ENCODE measurements at places on chromosomes 11 and 22.

- no peak for DNase-seq
Observed at GRCh38 chr11:131038597-131038996, 122.3 kb upstream of the SNX19 start.

DNA sequence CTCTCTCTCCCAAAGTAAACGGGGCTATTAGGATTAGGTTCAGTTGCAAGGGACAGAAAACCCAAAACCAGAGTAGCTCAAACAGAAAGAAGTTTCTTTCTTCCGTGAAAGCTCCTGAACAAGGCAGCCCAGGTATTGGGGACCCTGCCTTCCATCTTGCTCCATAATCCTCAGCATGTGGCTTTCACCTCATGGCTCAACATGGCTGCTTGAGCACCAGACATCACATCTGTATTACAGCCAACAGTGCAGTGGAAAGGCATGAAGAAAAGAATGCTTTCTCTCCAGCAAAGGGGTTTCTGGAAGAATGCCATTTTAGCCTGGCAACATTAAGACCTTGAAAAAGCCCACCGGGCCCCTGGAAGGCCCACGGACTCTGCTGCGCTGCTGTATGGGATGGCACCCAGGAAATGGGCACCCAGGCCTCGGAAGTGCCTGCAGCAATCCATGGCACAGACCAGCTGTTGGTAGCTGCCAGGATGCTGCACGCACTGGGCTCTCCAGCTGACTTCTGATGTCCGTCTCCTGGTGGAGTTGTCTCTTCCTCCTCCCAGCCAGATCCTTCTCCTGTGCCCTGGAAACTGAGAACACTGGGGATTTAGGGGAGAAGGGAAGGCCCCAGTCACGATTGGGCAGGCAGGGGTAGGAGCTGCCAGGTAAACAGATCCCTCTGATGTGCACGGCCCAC is 22.6 kb downstream of the PDGFB start:
- no peak for DNase-seq

DNA sequence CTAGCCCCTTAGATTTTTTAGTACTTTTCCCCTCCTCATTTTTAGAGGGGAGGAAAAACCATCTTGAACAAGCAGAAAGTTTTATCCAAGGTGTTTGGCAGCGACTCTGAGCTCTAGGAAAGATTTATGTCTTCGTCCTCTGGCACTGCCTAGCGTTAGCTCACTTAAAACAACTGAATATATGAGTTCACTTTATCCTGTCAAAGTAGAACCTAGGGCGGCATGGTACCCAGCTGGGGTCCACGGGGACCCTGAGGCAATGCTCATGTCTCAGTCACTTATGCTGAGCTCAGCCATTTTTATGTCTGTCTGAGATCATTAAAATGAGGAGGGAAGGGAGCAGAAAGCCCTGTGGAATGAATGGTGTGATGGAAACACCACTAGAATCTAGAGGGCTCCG is 14.2 kb upstream of the VSIG10L2 start:
- DNase-seq, result no peak

GRCh38 chr11:1785749-1786413 is 22.2 kb upstream of the CTSD start:
- no peak for DNase-seq

DNA sequence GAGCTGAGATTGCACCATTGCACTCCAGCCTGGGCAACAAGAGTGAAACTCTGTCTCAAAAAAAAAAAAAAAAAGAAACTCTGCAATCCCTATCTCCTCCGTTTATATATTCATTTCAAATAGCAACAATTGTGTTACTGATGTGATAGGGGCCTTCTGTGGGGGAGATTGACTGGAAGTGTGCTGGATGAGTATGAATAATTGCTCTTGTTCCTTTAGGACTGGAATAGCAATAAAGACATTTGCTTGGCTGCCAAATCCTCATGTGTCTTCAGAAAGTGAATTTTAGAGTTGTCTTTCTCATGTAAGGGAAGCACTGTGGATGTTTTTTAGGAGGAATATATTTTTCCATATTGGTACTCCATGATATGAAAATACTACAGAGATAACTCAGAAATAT is 21.1 kb upstream of the ME3 start:
- no peak for DNase-seq

GRCh38 chr22:27153386-27153785 is 496.0 kb downstream of the MIAT start:
- DNase-seq, result no peak

DNA sequence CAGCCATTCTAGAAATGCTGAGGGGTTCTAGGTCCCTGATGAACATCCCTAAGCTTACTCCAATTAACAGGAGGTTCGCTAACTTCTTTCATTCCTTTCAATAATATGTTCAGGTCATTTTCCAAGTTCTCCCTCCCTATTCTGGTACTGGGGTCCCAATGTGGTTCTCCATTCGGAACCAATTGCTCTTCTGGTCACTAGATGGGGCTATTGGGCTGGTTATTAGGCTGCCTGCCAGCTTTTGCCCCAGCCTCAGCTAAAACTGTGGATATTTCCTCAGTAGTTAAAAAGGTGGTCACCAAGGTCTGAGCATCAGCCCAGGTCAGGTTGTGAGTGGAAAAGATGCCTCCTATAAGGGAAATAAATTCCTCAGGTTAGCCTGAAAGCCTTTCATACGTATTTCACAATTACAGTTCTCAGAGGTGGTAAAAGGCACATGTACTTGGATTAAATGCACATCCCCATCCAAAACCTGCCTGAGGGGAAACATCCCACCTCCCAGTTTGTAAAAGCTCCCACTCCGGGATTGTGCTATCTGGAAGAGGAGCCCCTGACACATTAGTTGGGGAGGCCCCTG is 161.1 kb upstream of the CCDC179 start:
- DNase-seq, result no peak

DNA sequence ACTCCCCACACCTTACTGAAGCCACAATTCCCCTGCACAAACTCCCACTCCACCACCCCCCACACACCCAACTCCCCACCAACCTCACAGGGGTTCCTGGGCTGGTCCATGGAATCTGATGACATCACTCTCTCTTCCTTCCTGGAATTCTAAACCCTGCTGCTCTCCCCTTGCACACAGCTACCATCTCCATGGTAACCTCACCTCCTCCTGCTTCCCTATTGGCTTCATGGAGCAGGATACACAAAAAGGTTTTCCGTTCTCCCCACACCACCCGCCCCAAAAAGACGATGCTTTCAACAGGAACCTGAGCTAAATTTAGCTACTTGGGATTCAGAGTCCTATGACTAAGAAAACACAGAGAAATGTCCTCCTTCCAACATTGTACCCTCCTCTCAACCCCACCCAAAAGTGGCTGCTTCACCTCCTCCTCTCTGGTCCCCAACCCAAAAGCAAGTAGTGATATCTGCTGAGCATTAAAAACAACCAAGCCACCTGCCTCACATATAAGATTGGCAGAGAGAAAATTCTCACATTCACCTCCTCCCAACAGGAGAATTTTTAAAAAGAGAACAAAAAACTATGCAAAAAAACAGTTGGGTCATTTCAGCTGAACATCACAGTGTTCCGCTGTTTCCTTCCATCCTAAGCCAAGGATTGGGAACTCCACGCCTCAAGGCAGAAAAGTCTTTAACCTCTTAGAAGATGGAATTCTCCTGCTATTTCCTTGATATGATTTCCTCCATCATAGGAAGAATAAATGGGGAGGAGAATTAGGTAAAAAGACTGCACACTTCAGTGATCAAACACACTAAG is 66.9 kb downstream of the RBFOX2 start:
- DNase-seq, result no peak

DNA sequence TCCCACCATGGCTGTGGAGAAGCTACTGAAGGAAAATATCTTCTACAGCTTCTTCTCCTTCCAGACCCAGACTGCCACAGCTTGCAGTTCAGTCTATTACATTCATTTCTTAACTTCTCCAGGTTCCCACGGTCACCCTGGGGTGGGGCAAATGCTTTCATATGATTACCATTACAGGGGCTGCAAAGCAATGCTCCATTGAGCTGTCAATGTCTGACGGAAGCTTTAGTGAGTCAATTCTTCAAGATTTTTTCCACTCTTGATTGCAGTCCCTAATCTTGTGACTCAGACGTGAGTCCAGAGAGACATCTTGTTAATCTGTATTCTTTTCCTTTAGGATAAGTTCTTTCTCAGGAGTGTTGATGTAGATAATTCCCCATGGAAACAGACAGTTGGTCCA is 233.4 kb upstream of the DDI1 start:
- no peak for DNase-seq

DNA sequence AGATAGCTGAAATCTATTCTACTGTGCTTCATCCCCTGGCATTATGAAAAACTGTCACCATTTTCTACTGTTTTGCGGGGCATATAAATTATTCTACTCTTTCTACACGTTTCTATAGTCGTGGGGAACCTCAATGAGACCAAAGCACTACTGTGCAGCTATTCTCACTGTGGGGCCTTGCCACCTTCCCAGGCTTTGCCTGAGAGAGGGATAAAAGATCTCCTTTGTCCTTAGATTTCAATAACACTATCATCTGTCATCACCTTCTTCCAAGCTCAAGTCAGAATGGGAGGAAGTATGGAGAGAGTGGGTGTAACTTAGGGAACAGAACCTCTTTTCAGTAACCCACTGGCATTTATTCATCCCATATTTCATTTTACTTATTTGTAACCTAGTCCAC is 1462.1 kb upstream of the RAG2 start:
- DNase-seq, result no peak

DNA sequence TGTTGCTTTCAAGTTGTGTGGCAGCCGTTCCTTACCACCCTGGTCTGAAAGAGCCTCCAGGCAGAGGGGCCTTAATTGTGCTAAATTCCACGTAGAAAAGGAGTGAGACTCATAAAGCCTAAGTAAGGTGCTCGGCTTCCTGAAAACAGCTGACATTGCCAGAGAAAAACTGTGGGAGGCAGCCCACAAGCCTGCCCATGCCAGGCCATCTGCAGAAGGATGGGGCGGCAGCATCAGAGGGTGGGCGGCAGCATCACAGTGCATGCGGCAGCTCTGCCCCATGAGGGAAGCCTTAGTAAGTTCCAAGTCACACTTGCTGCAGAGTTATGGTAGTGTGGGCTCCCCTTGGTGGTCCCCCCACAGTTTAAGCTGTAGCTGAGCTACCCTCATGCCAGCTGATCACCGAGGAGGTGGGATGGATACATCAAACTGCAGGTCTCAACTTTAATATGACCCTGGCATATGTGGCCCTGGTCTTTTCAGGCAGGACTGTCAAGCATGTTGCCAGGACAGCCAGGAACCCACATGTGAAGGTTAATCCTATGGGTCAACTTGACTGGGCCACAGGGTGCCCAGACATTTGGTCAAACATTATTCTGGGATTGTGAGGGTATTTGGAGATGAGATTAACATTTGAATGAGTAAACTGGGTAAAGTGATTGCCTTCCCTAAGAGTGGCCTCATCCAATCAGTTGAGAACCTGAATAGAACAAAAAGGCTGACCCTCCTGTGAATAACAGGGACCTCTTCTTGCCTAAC is 3.1 kb upstream of the EIF3F start:
- DNase-seq, result no peak

DNA sequence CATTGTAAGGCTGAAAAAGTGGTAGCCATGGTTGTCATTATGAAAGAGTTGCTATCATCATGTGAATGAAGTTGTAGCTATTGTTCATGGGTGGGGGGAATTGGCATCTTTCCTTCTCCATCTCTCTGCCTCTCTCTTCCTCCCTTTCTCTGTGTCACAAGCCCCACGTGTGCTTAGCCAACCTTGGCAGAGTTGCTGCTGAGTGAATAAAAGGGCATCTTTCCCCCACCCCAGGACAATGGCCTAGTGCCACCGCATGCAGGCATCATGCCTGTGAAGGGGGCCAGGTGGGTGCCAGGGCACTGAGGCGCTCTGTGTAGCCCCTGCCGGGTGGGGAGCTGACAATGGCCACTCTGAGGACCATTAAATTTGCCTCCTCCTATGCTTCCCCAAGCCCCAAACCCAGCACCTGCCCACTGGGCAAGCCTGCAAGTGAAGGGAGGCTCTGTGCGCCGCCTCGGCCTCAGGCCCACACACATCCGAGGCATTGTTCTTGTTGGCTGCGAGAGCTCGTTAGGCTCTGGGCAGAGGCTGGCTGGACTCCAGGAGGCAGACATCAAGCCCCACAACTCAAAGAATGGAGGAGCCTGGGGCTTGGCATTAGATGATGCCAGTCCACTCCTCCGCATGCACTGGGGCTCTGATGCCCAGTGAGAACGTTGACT is 103.9 kb downstream of the SEZ6L start:
- DNase-seq, result no peak

GRCh38 chr22:44931766-44932165 is 78.0 kb downstream of the PHF21B start:
- DNase-seq, result no peak

GRCh38 chr22:25110596-25110845 is 89.1 kb upstream of the CRYBB3 start:
- DNase-seq, result no peak

DNA sequence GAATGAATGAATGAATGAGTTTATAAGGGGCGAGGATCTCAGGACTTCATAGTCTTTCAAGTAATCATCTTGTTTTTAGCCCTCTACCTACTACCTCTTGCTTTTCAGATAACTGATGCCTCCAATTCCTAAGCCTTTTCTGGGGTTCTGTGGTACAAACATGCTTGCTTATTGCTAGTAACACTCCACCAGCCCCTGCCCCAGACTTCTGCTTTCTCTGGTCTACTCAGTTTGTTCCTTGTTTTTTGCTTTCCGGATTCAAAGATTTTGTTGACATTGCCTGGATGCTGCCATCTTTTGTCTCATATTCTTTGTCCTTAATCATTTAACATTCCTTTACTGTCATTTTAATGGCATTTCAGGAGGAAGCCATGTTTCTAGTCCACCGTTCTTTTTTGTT is 8.9 kb upstream of the TMEM9B start:
- no peak for DNase-seq

DNA sequence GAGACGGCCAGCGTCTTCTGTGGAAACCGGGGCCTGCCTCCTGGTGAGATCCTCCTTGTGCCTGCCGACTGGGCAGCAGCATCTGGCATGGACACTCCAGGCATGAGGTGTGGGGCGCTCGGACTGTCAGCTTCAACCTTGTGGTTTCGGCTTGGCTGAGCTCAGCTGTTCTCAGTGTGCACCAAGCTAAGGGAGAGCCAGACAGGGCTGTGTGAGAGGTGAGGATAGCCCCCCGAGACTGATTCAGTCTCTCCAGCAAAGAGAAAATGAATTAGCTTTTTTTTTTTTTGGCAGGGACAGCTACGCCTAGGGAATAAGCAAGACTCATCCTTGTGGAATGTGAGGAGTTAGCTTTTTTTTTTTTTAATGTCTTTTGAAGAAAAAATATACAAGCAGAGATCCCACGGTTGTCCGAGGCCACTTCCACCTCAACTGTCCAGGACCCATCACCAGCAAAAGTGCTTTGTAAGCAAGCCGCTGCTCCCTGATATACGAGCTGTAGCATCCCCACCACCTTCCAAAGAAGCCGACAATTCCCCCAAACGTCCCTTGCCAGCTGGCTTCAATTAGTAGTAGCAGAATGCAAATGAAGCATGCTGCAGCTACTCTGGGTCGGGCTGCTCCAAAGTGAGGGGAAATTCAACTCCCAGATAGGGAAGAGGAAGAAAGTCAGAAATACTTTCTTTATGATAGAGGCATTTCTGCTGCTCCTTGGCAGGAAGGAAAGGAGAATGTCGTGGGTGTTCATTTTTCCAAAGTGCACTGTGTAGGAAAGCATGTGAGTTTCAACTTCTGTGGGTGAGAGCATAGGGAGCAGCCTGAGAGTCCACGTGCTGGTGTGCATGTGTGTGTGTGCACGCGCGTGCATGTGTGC is 9.7 kb upstream of the THY1 start:
- no peak for DNase-seq

- no peak for DNase-seq
Observed at GRCh38 chr11:62242021-62242420, at the start of gene SCGB1D2. Gene SCGB1D2 (plus strand): TSS chr11:62242239. CDS start chr11:62242308, 69 bp downstream.

- DNase-seq, result no peak
Observed at GRCh38 chr22:44451016-44451415, 47.0 kb downstream of the RTL6 start.

All from CMK (cell line).